ENCODE measurements at places on chromosomes 3 and 15.

- no peak overlapping the region for H3K4me3 ChIP-seq
- no peaks in the 10 kb centered on the region for H3K36me3 ChIP-seq
- no peak overlapping the region for H3K27ac ChIP-seq
Observed at GRCh38 chr3:152591515-152591914, 243.4 kb upstream of the P2RY1 start.

DNA sequence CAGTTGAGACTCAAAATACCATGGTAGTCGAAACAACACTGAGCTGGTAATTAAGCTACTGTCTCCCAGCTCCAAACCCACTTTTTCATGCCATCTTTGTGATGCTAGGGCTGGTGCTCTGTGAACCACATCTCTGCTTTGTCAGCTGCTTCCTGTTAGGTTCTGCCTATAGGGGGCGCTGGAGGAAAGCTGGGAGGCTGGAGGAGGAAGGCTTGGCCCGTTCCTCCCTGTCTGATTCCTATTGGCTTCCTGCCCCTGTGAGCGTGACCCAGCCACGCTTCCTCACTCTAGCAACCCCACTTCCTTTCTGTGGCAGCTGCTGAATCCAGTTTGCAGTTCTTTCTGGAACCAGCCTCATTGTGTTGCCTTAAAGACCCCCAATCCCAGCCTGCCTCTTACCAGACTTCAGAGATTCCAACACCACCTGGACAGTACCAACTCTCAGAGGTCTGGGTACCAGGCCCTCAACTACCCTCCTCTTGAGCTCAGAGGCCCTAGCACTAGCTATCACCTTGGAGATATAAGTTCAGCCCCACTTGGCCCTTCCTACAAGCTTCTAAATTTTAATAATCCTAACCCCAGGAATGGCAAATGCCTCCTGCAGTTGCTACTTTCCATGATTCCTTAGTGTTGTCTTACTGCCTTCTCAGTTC is 120.9 kb downstream of the ERC2 start:
- H3K36me3 ChIP-seq = no peaks in the 10 kb centered on the region
- no peak overlapping the region for H3K4me3 ChIP-seq
- no peak for DNase-seq
- no peaks in the 10 kb centered on the region for H3K27me3 ChIP-seq
- no peaks in the 10 kb centered on the region for H3K4me1 ChIP-seq
- no peak overlapping the region for H3K27ac ChIP-seq

GRCh38 chr15:78222745-78223395 is 11.5 kb downstream of the ACSBG1 start:
- DNase-seq = no peak
- no peak overlapping the region for H3K27ac ChIP-seq

DNA sequence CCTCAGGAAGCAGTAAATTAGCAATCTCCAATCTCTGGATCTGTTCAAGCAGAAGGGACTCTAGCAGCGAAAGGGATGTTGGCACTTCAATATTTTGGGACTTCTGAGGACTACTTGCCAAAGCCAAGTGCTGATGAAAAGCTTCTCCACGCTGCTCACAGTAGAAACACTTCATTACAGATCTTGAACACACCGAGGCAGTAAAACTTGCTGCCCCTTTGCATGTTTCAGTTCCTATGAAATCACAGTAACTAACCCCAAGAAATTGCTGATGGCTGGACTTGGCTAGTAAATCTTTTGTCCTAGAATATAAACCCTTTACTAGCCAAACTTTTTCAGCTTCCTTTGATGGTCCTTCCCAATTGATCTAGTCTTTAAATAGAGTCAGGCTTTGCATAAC is 750.5 kb upstream of the GRM7 start:
- no peaks in the 10 kb centered on the region for H3K4me1 ChIP-seq
- DNase-seq = no peak
- no peaks in the 10 kb centered on the region for H3K36me3 ChIP-seq
- no peak overlapping the region for H3K4me3 ChIP-seq
- no peak overlapping the region for H3K27ac ChIP-seq
- H3K27me3 ChIP-seq = no peaks in the 10 kb centered on the region

DNA sequence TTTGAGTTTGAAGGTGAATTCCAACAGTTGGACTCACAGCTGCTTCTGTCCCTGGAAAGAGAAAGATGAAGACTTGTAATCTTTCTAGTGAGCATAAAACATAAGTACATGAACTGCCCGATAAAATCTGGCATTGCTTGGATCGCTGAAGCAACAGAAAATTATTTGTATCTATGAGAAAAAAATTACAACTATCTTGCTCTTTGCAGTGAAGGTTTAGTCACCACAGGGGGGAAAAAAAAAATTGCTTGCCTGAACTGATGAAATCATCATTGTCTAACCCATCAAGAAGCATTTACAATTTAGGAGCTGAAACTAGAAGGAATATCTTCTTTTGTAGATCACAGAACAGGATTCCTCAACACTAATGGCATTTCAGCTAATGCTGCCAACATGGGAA is 20.0 kb downstream of the TMEM207 start:
- H3K4me1 ChIP-seq = no peaks in the 10 kb centered on the region
- peak; percentile 59 for DNase-seq
- no peaks in the 10 kb centered on the region for H3K27me3 ChIP-seq

DNA sequence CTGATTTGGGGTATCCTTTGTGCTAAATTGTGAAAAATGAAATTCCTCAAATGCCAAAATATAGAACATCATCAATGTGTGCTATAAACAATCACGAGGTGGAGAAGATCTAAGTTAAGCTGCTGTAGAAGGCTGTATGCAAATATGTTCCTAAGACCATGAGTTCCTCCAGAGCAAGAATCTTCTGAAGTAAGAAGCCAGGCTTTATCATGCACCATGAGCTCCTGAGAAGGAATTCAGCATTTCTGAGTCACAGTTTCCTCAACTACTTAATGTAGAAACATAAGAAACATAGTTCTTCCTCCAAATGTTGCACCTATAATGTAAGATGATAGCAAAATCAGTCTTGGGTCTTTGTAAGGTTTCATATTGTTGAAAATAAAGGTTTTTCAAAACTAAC is 241.7 kb upstream of the MDFIC2 start:
- H3K27ac ChIP-seq = no peak overlapping the region
- H3K4me3 ChIP-seq = no peak overlapping the region
- H3K4me1 ChIP-seq = no peaks in the 10 kb centered on the region

- H3K4me3 ChIP-seq = no peak overlapping the region
- no peak overlapping the region for H3K27ac ChIP-seq
- DNase-seq = peak; percentile 70
- peaks cover 17% of the 10 kb centered on the region for H3K4me1 ChIP-seq
Observed at GRCh38 chr3:149247008-149247710, 25.5 kb upstream of the CP start.
